ENCODE measurements at places on chromosomes 7 and 10.
A peak's percentile ranks its signal among the peaks of the same experiment; 100 is the strongest.

DNA sequence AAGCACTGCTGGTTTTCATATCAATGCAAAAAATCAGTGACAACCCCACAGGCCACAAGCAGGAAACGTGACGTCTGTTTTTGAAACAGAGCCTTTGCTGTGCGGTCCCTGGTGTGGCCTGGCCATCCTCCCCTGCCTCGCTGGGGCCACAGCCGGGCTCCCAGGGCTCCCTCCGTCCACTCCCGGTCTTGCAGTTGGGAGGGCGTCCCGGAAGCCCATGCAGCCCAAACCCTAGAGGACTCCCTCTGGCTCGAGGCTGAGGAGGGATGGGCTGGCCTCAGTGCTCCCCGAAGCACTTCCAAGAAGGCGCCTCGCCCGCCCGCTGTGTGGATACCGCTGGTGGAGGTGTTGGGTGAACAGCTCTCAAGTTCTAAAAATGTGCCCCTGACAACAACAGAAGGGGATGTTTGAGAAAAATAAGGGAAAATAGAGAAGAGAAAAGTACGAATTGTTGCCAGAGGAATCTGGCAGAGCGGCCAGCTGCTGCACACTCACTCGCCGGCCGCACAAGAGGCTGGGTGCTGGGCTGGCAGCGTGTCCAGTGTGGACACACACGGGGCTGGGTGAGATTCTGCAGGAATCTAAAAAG is 73.5 kb downstream of the ZRANB1 start:
- no peak for DNase-seq

GRCh38 chr10:63713191-63714144 is 192.3 kb downstream of the REEP3 start:
- peak; percentile 77 for DNase-seq

GRCh38 chr7:157527686-157528085 is 190.9 kb downstream of the DNAJB6 start:
- DNase-seq, result peak; percentile 5

DNA sequence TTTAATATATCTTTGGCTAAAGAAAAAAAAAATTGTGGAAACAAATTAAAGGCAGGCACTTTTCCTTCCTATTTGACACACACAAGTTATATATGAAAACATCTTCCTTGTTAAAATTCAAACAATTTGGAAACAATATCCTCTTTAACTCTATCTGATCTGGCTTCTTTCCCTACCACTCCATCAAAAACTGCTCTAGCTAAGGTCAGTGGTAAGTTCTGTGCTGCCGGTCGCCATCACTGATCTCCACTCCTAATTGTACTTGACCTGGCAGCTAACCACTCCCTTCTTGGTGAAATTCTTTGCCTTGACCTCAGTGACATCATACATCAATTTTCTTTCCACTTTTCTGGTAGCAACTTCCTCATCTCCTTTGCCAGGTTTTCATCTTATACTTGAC is 47.9 kb upstream of the MRLN start:
- DNase-seq, result no peak

DNA sequence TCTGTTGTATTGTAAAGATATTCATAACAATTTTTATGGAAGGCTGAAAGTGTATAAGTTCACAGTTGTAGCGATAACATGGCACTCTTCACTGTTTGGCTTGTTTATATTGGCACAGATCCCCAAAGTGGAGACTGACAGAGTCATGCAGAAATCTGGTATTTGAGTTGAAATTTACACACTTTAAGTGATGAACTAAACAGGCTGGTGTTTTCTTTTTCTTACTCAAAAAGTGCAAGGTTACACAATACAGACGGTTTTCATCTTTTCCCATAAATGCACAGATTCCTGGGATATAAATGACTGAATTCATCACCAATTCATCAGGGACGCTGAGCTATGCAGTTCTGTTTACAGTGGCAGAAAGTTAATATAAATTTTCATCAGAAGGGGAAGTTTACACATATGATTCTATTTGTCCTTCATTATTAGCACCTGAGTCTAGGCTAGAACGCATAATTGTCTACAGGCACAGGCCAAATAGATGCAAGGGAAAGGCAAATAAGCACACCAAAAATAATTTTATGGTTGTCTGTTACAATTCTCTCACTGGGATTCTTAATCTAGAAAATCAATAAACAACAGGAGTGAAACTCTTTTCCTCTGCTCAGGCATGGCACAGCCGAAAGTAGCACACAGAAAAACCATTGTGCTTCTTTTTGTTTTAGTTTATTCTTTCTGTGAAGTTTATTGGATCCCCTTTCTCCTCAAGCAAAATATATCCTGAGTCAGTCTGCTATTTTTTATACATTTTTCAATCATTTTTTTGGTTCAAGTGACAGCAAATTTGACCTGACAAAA is 88.0 kb downstream of the FOXP2 start:
- no peak for DNase-seq

GRCh38 chr10:5413012-5413938 is 918 bp downstream of the NET1 start:
- DNase-seq, result no peak

Measured in ovary (tissue), 10 donors.